ENCODE measurements at places on chromosomes 2 and 18.

GRCh38 chr2:193837111-193837738, 1642.5 kb upstream of the TMEFF2 start:
- DNase-seq: no peak

- no peak for DNase-seq
These were observed 50.1 kb upstream of the KCNH7 start for GRCh38 chr2:162888652-162889051.

DNA sequence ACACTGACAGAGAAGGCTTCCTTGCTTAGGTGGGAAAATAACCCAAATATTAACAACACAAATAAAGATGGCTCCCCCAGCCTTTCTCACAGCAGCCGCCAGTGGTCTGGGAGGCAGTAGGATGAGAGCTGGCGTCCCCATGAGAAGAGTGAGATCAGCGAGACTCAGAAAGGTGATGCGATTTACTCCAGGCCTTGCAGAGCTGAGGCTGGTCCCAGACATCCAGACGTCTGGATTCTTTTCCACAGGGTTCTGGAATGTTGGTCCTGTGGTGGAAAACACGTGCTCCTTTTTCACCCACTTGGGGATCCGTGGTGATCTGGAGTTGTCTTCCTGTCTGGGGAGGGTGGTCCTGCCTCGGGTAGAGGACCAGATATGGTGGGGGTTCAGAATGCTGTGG, 190.6 kb downstream of the CTIF start:
- no peak for DNase-seq

DNA sequence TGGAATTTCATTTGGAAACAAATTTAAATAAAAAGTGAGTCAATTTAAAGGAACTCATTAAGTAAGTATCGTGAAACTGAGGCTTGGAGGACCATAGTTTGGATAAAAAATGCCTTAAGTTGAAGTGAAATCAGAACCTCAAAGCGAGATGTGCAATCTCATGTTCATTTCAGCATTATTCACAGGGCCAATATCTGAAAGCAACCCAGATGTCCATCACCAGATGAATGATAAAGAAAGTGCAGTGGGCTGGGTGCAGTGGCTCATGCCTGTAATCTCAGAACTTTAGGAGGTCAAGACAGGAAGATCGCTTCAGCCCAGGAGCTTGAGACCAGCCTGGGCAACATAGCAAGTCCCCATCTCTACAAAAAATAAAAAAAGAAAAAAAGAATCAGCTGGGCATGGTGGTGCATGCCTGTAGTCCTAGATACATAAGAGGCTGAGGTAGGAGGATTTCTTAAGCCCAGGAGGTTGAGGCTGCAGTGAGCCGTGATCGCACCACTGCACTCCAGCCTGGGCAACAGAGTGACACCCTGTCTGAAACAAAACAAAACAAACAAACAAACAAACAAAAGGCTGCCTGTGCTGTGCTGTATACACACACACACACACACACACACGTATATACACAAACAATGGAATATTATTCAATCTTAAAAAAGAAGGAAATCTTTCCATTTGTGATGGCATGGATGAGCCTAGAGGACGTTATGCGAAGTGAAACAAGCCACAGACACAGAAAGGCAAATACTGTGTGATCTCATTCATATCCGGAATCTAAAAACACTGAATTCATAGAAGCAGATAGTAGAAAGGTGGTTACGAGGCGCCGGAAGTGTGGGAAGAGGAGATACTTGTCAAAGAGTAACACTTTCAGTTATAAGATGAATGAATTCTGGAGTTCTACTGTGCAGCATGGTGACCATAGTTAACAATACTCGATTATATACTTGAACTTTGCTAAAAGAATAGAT, 14.5 kb downstream of the SH3RF3 start:
- peak; percentile 40 for DNase-seq

GRCh38 chr2:144999071-144999875, 479.4 kb upstream of the ZEB2 start:
- DNase-seq: no peak

DNA sequence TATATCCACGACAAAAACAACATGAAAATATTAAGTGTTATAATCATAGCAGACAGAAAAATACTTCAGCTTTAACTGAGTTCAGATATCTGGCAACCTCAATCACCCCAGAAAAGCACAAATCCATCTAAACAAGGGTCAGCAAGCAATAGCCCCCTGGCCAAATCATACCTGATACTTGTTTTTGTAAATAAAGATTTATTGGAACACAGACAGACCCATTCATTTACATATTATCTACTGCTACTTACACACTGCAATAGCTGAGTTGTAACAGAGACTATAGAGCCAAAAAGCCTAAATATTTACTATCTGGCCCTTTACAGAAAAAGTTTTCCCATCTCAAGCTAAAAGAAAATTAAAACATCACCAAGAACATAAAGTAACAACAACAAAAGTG, 12.8 kb downstream of the FARSB start:
- no peak for DNase-seq

DNA sequence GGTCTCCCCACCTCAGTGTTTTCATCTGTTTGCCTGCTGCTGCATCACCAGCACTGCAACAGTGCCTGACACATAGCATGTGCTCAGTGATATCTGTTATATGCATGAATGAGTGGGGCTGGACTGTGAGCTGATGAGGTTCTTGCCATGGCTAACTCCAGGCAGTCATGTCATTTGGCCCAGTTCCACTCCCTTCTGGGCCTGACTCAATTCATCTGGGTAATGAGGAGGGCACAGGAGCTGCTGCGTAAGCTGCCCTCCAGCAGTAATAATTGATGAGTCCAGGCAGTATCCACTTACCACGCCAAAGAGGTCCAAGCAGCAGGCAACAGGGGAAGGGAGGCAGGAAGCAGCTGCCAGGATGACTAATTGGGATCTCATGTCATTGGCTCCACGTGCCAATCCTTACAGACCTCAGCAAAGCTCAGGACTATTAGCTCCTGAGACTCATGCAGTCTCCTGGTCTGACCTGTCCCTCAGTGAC, 34.1 kb upstream of the MAT2A start:
- no peak for DNase-seq

GRCh38 chr2:173812321-173812720, 152.9 kb downstream of the SP3 start:
- no peak for DNase-seq

DNA sequence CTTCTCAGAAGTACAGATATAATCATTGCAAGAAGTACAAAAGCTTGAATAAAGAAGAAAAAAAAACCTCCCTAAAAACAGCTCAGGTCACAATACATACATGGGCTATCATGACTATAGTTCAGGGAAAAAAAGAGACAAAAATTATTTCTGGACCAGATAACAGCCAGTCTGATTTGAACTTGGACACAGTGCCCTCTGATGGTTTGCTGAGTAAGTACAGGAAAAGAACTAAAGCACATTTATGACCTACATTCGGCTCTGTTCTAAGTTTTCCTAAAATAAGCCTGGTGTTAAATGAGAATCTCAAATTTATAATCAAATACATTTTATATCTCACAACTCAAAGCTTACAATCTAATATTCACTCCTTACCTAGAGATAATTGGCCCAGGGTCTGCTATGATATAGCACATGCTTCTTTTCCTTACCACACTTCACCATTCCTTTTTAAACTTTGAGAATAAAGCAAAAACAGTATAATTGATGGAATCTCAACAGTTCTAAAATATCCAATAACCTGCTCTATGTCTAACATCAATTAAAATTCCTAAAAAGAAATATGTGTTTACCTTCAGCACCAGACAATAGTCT, 81.1 kb downstream of the RAPH1 start:
- DNase-seq: peak; percentile 13

DNA sequence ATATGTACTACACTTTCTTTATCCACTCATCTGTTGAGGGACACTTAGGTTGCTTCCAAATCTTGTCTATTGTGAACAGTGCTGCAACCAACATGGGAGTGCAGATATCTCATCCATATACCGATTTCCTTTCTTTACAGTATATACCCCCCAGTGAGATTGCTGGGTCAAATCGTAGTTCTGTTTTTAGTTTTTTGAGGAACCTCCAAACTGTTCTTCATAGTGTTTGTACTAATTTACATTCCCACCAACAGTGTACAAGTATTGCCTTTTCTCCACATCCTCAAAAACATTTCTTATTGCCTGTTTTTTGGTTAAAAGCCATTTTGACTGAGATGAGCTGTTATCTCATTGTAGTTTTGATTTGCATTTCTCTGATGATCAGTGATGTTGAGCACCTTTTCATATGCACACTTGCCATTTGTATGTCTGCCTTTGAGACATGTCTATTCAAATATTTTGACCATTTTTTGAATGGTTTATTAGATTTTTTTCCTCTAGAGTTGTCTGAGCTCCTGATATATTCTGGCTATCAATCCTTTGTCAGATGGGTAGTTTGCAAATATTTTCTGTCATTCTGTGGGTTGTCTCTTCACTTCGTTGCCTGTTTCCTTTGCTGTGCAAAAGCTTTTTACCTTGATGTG, 12.2 kb downstream of the PLEK start:
- DNase-seq: no peak

- DNase-seq: no peak
These were observed 262.0 kb downstream of the DLGAP1 start for GRCh38 chr18:4193086-4193485.

- DNase-seq: no peak
These were observed 231.2 kb downstream of the AGAP1 start for GRCh38 chr2:235725016-235725489.

DNA sequence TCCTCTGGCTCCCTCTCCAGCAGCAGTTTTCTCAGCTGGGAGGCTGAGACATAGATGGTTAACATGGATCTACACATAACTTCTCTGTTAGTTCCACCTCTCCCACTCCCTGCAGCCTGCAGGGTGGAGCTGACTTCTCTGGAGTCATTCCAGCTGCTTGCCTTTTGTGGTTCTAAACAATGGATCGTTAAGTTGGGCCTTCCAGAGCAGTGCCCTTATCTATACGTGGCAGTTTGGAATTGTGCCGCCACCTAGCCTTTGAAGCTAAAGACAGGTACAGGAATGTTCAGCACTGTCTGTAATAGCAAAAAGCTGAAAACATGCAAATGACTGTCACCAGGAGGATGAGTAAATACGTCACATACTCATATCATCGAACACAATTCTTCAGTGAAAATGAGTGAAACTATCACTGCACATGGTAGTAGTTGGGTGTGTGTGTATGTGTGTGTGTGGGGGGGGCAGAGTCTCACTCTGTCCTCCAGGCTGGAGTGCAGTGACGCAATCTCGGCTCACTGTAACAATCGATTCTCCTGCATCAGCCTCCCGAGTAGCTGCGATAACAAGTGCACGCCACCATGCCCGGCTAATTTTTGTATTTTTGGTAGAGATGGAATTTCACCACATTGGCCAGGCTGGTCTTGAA, 50.3 kb downstream of the SH2D6 start:
- DNase-seq: no peak

GRCh38 chr2:180519276-180519675, 461.1 kb upstream of the UBE2E3 start:
- no peak for DNase-seq

- DNase-seq: no peak
These were observed 402.4 kb upstream of the HS6ST1 start for GRCh38 chr2:128721096-128721495.

GRCh38 chr2:75424936-75425619, 135.7 kb downstream of the EVA1A start:
- no peak for DNase-seq

DNA sequence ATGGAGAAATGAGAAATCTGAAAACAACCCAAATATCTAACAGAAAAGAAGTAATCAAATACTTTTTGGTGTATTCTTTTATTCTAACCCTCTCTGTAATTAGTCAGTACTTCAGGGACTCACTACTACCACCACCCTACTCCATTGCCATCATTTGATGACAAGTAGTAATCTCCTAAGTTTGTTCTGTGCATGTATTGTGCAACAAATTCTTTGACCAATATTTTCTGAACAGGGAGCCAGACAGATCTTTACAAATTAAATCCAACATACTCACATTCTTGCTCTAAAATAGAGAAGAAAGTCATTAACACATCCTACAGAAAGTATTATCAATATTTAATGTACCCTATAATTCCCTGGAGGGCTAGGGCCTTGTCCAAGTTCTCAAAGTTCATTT, 1416.4 kb downstream of the DSC3 start:
- DNase-seq: no peak

DNA sequence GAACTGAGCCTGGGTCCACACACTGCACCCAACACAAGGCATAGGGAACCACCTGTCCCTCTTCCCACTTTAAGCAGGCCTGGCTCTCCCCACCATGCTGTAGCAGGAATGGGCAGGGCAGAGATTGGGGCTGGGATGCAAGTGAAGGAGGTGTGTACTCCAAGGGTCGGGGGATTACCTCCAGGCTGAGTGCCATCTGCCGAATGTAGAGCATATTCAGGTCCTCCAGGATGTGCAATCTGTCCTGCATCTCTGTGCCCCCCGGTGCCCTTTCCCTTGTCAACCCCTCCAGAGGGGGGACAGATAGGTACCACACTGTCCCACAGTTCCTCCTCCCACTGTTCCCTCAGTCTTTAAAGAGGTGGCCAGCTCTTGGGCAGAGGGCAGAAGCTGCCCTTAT, 2.4 kb downstream of the RTKN start:
- DNase-seq: no peak

DNA sequence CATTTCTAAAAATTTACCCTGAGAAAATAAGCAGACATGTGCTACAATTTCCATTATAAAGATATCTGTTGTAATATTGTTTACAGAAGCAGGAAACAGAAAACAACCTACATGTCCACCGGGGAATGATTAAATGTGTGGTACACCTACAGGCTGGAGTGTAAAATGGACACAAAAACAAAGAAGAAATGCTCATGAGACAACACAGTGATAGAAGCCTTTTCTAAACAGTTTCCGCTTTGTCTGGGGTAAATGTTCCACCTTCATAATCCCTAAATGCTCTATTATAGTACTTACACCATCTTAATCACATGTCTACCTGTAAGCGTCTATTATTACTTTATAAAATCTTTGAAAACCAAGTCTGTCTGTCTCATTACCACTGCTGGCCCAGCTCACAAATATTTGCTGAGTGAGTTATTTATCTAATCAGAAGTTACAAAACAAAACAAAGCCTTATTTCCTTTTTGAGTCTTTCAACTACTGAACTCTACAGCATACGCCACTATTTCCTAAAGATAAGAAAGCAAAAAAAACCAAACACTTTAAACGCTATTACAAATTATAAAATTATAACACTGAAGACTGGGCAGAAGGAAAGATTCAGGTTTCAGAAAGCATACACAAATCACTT, 95.3 kb downstream of the PIGN start:
- DNase-seq: no peak

GRCh38 chr2:81266106-81266505, 961.6 kb upstream of the LRRTM1 start:
- no peak for DNase-seq

- no peak for DNase-seq
These were observed 169.1 kb upstream of the SIX2 start for GRCh38 chr2:45178359-45178758.

GRCh38 chr18:45081566-45082181, 401.0 kb downstream of the SETBP1 start:
- DNase-seq: no peak

DNA sequence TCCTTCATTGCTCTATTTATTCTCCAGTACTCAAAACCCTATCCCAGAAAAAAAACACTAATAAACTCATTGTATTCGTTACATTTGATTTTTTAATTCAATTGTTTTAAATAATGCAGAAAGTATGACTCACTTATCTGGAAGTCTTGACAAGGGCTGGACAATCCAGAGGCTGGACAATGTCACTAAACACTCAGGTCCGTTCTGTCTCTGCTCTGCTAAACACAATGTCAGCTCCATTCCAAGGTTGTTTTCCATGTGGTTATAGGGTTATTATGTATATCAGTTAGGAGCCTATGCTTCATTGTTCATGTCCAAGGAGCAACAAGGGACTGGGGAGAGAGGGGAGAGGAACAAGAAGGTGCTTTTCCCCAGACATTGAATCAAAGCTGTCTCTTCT, 125.5 kb downstream of the IRS1 start:
- DNase-seq: no peak

- DNase-seq: no peak
These were observed 428.5 kb downstream of the NUP35 start for GRCh38 chr2:183552716-183553115.
